HFF-Myc (cell line): ENCODE measurements at places on chromosomes 5 and 9.

DNA sequence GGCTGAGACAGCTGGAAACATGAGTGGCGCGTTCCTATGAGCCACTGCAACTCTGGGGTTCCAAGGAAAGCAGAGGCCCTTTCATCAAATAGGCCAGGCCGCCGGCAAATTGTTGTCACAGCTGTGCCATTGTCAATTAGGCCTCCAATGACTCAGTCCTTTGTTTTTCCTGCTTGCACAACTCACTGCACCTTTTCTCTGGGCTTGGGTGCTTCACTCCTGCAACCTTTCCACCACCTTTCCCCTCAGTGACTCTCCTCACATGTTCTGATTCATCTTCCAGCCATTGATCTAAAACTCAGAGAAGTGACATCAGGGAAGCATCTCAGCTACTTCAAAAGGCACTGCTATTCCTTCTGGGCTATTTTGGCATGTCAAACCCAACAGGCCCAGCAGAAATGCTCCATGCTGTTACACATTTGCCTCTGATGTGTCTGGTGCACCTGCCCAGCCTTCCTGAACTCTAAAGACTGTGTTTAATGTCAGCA, 653.7 kb downstream of the NR2F1-AS1 start:
- DNase-seq: no peak

- DNase-seq: no peak
Measured at GRCh38 chr5:74382987-74383593, 257.4 kb downstream of the ENC1 start.

DNA sequence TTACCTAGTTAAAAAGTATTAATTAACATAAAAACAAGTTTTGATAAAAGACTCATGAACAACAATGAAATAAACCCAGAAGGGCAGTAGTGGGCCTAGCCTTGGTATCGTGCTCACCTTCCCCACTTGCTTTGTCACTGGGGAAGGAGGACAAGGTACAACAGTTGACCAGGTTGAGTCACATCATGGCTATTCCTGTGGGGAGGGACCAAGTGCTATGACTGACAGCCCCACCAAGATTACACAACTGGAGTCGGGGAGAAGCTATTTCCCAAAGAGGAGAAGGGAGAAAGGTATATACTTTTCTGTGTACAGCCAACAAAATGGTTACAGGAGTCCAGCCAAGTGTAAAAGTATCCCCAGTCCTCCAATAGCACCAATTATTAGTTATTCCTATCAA, 251.3 kb upstream of the RFX3 start:
- DNase-seq: no peak

- no peak for DNase-seq
Measured at GRCh38 chr9:110214090-110214489, 6.1 kb upstream of the C9orf152 start.

DNA sequence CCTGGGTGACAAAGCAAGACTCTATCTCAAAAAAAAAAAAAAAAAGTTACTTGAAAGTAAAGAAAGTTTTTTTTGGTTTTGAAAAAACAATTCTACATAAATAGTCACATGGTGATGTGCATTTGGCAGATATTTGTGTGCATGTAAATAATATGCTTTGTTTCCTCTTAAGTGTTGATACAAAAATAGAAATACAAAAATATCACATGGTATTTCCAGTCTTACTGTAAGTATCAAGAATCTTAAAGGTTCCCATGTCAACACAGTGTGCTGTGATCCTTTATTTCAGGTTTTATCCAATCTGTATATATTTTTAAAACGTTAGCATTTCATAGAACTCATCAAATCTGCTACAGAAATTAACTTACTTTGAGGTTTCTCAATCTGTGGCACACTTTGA, 521.9 kb downstream of the TLE4 start:
- no peak for DNase-seq

DNA sequence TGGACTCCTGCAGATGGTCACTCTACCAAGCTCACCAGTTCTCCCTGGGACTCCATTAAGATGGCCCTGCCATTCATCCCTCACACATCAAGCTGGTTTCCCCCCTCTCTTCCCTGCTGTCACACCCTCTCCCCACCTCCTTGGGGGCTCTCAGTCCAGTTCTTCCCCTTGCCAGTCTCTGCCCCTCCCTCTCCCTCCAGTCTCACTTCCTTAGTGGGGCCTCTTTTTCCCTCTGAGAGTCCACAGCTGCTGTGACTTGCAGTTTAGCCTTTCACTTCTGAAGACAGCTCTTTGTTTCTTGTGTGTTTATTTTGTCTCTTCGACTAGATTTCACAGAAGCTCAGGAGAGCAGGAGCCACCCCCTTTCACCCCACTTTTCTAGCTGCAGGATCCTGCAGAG, 10.5 kb downstream of the DOCK2 start:
- no peak for DNase-seq

GRCh38 chr5:98721231-98721928, 52.1 kb upstream of the RGMB start:
- no peak for DNase-seq
